ENCODE measurements at places on chromosomes 6 and 20.

DNA sequence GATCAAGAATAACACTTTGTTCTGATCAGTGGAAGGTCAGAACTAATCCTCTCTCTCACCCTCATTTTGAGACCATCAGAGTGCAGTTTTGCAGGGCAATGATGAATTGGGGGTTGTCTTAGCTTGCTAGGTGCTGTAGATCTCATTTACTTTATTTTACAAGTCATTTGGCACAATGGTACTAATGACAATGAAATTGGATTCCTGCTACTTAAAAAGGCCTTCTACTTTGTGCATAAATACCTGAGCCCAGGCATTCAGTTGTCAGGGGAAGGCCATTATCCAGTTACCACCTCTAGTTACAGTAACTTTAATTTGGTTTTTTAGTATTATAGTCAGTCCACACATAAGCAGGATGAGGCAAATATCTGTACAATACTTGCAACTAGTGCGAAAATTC lies 240.0 kb downstream of the HDGFL1 start:
- no peak overlapping the region for H3K4me3 ChIP-seq
- H3K27ac ChIP-seq, result no peak overlapping the region
- no peaks in the 10 kb centered on the region for H3K4me1 ChIP-seq
- no peaks in the 10 kb centered on the region for H3K36me3 ChIP-seq

DNA sequence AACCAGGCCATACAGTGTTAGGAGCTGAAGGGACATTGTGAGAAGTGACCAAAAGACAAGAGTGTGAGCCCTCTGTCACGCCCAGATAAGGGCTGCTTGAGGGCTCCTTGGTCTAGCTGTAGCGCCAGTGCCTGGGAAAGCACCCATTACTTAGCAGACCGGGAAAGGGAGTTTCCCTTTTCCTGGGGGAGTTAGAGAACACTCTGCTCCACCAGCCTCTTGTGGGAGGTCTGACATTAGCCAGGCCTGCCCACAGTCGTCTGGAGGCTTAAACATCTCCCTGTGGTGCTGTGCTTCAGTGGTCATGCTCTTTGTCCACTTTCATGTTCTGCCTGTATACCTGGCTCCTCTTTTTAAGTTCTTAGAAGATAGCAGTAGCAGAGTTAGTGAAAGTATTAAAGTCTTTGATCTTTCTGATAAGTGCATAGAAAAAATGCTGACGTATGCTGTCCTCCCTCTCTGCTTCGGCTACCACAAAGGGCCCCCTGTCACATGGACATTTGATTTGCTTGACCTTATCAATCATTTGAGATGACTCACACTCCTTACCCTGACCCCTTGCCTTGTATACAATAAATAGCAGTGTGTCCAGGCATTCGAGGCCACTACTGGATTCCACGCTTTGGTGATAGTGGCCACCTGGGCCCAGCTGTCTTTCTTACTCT lies 201.5 kb upstream of the ECI2 start:
- H3K27me3 ChIP-seq, result no peaks in the 10 kb centered on the region
- no peaks in the 10 kb centered on the region for H3K36me3 ChIP-seq
- no peak overlapping the region for H3K27ac ChIP-seq
- H3K4me1 ChIP-seq, result no peaks in the 10 kb centered on the region
- no peak overlapping the region for H3K4me3 ChIP-seq

DNA sequence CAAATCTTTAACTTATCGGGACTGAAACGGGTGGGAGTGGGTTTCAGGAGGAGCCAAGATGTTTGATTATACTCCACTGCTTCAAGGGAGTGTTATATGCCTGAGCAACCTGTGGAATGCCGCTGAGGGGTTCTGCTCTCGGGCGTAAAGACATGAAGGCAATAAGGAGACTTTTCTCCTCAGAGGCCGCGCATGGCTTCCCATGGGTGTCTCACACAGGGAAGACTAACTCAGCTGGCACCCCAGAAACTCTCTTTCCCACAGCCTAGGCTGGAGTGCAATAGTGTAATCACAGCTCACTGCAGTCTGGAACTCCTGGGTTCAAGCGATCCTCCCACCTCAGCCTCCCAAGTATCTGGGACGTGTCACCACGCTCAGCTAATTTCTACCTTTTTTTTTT lies 5.1 kb upstream of the C20orf141 start:
- no peak overlapping the region for H3K27ac ChIP-seq
- DNase-seq, result no peak
- peaks cover 13% of the 10 kb centered on the region for H3K27me3 ChIP-seq
- H3K36me3 ChIP-seq, result no peaks in the 10 kb centered on the region

GRCh38 chr6:49151461-49151860 lies 311.6 kb downstream of the MMUT start:
- no peak overlapping the region for H3K4me3 ChIP-seq
- no peaks in the 10 kb centered on the region for H3K36me3 ChIP-seq
- H3K27ac ChIP-seq, result no peak overlapping the region
- no peaks in the 10 kb centered on the region for H3K27me3 ChIP-seq

- H3K4me3 ChIP-seq, result no peak overlapping the region
- peaks cover 13% of the 10 kb centered on the region for H3K4me1 ChIP-seq
- H3K27ac ChIP-seq, result no peak overlapping the region
- no peaks in the 10 kb centered on the region for H3K36me3 ChIP-seq
- H3K27me3 ChIP-seq, result no peaks in the 10 kb centered on the region
Observed at GRCh38 chr6:5155906-5156305, 70.8 kb downstream of the PPP1R3G start.

GRCh38 chr6:161418463-161418945 lies 144.6 kb upstream of the AGPAT4 start:
- no peaks in the 10 kb centered on the region for H3K36me3 ChIP-seq
- no peak overlapping the region for H3K4me3 ChIP-seq
- no peaks in the 10 kb centered on the region for H3K4me1 ChIP-seq
- H3K27ac ChIP-seq, result no peak overlapping the region
- DNase-seq, result peak; percentile 82
- H3K27me3 ChIP-seq, result no peaks in the 10 kb centered on the region

DNA sequence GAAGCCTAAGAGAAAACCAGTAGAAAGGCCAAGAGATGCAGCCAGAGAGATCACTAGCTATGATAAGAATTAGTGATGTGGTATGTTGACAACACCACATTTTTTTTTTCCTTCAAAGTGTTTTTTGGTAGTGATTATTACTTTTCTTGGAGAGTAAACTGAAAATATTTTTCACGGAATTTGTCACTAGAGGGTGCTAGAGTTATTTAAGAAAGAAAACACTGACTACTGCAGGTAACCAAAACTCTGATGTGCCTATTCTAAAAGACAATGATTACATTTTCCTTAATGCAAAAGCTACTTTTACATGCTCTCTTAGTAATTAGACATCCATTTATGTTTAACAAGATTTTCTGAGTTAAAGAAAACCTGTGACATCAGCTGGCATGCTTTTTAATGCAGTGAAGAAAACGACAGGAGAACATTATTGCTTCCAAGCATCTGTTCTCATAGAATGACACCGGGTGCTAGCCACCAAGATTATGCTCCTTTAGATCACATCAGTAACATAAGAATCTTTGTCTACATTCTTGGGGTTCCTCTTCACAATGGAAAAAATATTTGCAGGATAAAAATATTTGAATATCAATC lies 28.8 kb downstream of the RWDD2A start:
- no peaks in the 10 kb centered on the region for H3K27me3 ChIP-seq
- H3K4me1 ChIP-seq, result no peaks in the 10 kb centered on the region
- H3K4me3 ChIP-seq, result no peak overlapping the region
- peaks cover 6% of the 10 kb centered on the region for H3K36me3 ChIP-seq
- H3K27ac ChIP-seq, result no peak overlapping the region
